NCI-H2029 (cell line): ENCODE measurements at places on chromosomes 2 and 18.

DNA sequence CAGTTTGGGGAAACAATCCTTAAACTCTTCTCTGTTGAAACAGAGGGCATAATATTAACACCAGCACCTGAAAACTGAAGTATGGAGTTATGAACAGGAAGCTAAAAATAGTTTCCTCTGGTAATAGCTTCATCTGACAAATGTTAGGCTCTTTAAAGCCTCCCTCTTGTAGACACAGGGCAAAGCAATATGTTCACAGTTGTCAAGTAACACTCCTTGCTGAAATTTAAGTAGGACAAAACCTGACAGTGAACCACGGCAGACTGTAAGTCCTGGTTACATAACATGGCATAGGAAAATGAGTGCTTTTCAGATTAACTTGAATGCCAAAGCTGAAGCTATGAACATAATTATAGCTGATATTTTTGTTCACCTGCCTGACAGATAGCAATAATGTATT is 172.9 kb downstream of the CMPK2 start:
- DNase-seq: no peak

- no peak for DNase-seq
These were observed 41.5 kb downstream of the NCKAP5 start for GRCh38 chr2:133526530-133527300.

DNA sequence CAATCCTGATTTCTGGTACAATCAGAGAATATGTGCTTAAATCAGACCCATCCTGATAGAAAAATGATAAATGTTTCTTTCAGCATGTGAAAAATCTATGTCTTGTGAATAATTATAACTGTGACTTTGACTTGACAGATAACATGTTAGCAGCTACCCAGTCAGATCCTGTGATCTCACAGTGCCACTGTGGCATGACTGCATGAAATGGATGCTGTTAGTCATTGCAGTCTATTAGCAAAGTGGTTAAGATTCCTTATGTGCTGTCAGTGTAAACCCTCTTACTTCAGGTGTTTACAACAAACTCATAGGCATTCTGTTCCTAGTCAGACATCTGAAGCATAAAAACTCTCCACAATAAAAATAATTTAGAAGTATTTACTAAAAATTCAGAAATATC is 244.6 kb upstream of the RND3 start:
- no peak for DNase-seq

GRCh38 chr2:187469538-187469937 is 21.5 kb upstream of the CALCRL start:
- no peak for DNase-seq

- no peak for DNase-seq
These were observed 50.4 kb downstream of the AP1S3 start for GRCh38 chr2:223786943-223787342.

DNA sequence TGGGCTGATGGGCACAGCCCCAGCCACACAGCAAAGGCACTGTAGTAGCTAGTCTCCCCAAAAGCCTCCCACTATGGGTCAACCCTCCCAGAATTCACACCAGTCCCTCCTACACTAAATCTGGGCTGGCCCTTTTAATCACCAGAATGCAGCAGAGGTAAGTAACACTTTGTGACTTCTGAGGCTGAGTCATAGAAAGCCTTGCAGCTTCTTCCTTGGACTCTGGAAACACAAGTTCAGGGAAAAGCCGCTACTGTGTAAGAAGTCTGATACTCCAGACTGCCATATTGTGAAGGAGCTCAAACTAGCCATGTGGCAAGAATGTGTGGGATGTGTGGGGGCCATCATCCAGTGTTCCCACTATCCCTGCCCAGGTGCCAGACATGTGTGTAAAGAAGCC is 19.0 kb upstream of the SIX2 start:
- no peak for DNase-seq

GRCh38 chr2:169046440-169047151 is 15.5 kb upstream of the ABCB11 start:
- no peak for DNase-seq

DNA sequence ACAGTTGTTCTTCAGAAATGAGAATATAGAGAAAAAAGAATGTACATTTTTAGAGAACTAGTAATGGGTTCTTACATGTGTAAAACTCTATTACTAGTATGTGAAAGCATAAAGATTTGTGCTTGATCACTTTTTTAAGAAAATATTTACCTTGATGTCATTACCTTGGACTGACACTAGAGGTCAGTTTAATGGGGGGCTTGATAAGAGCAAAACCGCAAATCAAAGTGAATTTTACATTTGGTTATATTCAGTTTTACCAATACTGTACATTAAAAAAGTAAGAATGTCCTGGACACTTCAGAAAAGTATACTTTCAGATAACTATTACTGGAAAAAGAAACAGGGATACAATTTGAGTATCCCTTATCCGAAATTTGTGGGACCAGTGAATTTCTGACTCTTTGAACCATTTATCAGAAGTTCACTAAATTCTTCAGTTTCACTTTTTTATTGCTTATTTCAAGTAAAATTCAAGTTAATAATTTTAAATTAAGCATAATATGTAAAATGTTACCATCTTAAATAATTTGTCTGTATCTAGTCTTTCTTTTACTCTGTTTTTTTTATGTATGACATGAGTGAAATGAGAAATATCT is 1149.5 kb downstream of the DSC3 start:
- no peak for DNase-seq

GRCh38 chr2:237201461-237202287 is 116.0 kb downstream of the COPS8 start:
- no peak for DNase-seq
